ENCODE measurements at places on chromosomes 1 and 21. TPM values are rescaled to one million over a fixed set of nuclear protein-coding genes. Genes with fewer than 3 reads are reported as not detected.

GRCh38 chr1:58755468-58755872, 28.4 kb downstream of the JUN start:
- peak; percentile 89 for DNase-seq

- DNase-seq, result peak; percentile 61
Measured at GRCh38 chr1:228279011-228279721, 71.3 kb downstream of the OBSCN start.

DNA sequence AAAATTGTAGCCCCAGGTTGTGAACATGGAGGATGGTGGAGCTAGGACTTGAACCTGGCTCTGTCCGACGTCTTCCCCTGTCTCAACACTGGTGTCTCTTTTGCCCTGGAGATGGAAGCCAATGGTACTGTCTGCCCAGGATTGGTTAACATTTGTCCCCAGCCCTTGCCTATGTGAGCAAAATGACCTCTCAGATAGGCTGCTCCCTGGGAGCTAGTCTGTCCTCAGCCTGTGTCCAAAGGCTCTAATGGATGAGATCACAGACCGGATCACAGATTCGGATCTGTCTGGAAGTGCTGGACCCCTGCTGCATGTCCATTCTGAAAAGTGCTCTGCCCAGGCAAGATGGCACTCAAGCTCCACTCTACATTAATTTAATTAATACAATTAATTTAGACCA, 394.4 kb upstream of the VAMP3 start:
- peak; percentile 12 for DNase-seq

GRCh38 chr1:21051177-21051825, 125.4 kb downstream of the EIF4G3 start:
- no peak for DNase-seq

DNA sequence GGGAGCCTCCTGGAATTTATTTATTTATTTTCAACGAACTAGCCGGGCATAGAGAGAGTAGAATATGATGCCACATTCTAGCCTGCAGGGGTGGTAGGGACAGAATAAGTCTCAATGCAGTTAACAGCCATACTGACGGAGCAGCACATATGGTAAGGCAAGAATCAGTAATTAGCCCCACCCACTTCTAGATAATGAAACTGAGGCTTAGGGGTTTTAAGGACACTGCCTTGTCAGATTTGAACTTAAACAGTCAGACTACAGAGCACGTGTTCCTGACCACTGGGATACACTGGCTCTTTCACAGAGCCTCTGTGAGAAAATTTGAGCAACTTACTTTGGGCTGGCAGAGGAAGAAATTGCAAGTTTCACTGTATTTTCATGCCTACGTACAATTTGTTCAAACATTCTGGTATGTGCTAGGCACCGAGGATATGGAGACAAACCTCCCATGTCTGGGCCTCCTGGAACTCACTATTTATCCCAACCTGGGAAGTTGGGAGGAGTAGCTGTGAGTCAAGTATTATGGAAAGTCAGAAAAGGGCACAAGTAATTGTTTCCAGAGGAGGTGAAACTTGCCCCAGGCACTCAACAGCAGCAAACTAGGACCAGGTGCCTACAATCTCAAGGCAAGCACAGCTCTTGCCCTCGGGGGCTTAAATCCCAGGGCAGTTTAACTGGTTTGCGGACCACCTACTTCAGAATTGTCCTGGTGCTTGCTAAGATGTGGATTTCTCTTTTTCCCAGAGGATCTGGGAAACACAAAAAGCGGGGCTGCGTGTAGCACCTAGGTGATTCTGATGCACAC, 1.6 kb upstream of the CLIC4 start:
- DNase-seq, result no peak

DNA sequence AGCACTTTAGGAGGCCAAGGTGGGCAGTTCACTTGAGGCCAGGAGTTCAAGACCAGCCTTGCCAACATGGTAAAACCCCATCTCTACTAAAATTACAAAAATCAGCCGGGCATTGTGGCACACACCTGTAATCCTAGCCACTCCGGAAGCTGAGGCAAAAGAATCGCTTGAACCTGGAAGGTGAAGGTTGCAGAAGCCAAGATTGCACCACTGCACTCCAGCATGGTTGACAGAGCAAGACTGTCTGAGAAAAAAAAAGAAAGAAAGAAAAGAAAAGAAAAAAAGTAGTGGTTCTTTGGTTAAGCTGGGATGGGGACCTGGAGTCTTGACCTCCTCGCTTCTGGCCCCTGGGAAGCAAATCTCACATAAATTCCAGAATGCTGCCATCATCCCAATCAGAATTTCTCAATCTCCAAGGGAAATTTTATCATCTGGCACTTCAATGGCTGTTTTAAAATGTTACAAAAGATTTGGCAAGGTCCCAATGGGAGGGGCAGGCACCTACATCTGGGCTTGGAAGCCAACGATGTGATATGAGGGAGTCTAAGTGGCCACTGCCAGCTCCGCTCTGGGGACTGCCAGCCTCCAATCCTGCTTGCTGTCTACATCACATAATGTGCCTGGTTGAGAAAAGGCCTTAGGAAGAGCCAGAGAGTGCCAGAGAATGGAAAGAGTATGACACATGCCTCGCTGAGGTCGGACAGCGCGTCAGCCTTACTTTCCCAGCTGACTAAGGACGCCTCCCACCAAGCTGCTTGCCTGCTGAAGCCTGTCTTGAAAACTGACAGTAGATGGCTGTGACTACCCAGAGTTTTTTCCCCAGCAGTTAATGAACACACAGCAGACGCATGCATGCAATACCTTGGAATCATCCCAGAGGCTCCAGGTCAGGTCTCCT, 42.1 kb upstream of the SRP9 start:
- no peak for DNase-seq

GRCh38 chr1:62221171-62221570, 26.5 kb downstream of the L1TD1 start:
- no peak for DNase-seq

DNA sequence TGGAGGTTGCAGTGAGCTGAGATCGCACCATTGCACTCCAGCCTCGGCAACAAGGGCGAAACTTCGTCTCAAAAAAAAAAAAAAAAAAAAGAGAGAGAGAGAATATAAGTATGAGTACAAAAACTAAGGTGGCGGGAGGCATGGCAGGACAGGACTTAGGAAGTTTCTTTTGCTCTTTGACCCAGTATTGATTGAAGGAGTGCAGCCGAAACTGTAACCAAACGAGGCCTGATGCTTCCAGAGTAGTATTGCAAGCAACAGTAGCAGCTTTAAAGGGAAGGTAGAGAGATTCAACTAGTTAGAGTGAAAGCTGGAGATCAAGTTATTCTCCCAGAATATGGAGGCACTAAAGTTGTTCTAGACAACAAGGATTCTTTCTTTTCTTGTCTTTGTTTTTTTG, 99.2 kb upstream of the CASZ1 start:
- no peak for DNase-seq

GRCh38 chr1:114564141-114564540, 17.3 kb downstream of the BCAS2 start:
- no peak for DNase-seq

DNA sequence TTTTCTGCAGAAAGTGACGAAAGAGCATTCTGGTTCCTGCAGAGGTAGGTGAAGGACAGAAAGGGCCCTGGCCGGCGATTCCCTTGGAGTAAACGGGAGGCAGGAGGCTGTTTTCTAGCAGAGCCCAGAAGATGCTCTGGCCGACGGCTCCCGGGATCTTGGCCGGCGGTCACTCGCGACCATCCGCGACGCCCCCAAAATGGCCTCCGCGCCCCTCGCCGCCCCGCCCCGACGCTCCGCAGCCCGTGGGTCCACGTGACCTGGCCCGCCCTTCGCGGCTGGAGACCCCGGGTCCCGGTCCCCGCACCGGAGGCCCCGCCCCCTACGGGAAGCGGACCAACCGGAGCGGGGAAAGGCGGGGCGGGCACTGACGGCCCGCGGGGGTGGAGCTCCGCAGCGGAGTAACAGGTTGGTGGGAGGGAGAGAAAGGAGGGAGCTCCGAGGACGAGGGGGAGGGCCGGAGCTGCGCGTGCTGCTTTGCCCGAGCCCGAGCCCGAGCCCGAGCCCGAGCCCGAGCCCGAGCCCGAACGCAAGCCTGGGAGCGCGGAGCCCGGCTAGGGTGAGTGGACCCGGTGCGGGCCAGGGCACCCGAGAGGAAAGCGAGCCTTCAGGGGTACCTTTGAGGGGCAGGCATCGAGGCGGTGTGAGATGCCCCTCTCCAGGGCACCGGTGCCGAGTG, at the start of gene CGN:
CGN (plus strand) TSS at position 431 of the 679 bp plus-strand sequence. CDS start 7,133 bp downstream, outside the sequence.
- peak; percentile 91 for DNase-seq

GRCh38 chr1:56864430-56864829, 9.8 kb downstream of the C8A start:
- no peak for DNase-seq

DNA sequence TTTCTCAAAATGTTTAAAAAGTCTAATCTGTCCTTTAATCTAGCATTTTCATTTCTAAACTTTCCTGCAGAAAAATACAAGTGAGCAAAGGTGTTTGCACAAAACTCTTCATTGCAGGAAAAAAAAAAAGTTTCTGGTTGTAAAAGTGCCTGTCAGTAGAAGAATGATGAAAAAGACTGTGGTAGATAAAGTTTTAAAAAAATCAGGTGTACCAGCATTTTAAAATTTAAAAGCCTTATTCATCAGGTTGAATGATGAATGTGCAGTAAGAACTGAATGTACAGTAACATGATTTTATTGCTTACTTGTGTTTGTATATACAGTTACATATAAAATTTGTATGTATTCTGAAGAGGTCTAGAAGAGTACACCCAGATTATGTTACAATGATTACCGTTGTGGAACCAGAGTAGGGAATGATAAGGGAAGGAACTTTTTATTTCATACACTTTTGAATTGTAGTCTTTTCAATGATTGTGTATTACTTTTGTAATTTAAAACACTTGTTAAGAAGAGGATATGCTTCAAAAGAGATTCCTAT, 54.0 kb downstream of the FNBP1L start:
- no peak for DNase-seq

DNA sequence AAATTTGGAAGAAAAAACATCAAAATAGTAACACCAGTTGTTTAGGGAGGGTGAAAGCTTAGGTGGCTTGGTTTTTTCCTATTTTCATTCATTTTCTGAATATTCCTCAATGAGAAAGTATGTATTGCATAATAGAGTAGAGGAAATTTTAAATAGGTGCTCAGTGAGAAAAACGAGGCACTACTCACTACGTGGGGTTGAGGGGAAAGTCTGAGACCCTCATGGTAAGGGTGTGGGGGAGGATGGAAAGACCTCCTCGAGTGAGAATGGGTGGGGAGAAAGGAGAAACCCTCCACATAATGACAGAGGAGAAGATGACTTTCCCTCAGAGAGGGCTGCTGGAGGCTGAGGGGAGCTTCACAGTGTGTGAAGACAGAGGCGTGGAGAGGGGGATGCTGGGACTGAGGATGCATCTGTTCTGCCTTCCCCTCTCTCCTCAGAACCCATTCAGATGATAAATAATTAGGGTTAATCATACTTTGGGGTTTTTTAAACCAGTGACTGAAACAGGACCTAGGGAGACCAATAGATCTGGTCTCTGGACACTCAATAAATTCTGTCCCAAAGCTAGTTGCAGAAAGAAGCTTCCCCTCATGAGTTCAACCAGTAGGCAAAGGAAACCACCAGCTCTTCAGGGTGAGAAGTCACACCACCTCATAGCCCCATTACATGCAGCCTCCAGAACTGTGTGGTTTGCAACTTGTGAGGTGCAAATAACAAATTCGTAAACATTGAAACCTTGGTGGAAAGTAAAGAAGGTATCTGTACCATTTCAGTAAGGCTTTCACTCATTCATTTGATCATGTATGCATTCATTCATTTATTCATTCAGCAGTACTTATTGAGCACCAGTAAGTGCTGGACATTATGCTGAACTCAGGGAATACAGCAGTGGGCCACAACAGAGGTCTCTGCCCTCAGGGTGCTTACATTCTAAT, 17.1 kb downstream of the SLAMF7 start:
- DNase-seq, result peak; percentile 83

- no peak for DNase-seq
Measured at GRCh38 chr1:97334454-97334853, 586.4 kb downstream of the DPYD start.

- no peak for DNase-seq
Measured at GRCh38 chr1:60745484-60745883, 336.9 kb upstream of the NFIA start.

DNA sequence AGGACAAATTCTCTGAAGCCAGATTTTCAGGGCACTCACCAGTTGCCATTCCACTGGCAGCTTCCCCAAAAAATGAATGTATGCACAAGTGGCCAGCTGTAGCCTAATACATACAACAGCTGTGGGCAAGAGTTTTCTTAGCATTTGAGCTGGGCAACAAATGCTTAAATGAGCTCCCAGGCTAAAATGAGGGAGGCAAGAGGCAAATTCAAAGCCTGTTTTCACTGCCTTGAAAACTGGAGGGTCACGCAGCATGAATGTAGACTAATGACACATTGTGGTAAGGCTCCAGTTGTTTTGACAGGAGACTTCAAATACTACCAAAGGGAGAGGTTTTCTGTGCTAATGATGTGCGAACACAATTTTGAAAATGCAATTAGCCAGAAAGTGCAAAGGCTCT, 88.2 kb downstream of the TIAM1 start:
- DNase-seq, result no peak

DNA sequence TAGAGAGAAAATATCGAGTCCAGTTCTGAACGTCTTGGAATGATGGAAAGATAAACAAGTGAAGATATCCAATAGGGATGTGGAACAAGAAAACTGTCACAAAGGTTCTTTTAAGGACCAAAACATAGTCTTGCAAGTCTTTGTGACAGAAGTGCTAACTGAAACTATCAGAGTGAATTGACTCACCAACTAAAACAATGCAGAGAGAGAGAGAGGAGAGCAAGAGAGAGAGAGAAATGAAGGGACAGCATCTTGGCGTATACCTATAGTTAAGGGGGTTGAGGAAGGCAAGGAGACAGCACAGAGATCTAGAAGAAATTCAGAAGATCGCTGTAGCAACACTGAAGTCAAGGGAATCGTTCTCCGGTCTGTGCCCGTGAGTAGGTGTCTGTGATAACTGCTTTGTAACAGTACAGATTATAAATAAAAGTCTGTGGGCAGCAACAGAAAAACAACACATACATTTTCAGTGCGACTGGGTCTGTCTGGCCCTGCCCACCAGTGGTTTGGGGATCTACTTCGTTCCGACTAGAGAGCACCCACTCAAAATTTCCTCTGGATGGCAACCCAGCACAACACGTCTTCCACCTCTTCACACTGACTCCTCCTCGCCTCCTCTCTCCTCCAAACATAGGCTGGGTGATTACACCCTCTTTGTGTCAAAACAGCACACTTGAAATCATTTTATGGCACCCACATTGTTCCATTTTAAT, 4.8 kb upstream of the COA6 start:
- no peak for DNase-seq

GRCh38 chr1:186239171-186239570, 135.9 kb downstream of the TPR start:
- no peak for DNase-seq

WDR3 gene
- total RNA-seq, result 44.8 TPM

HCN3 gene
- 2.0 TPM for total RNA-seq

NIBAN1 gene
- total RNA-seq, result 182 TPM

IL20 gene
- not detected for total RNA-seq

LCE3D gene
- not detected for total RNA-seq

ZBTB37 gene
- 15.6 TPM for total RNA-seq

TLCD4 gene
- total RNA-seq, result not detected

TFF3 gene
- total RNA-seq, result not detected

OVAAL gene
- not detected for total RNA-seq

ARMH1 gene
- total RNA-seq, result 8.7 TPM
